ENCODE measurements at places on chromosomes 12 and 14. TPM values are rescaled to one million over a fixed set of nuclear protein-coding genes. Genes with fewer than 3 reads are reported as not detected.

ANO2 gene
- 1.7 TPM for total RNA-seq

ENDOU gene
- 112 TPM for total RNA-seq

KIF5A gene
- 0.19 TPM for total RNA-seq

KRT73 gene
- total RNA-seq: not detected

AQP6 gene
- not detected for total RNA-seq

DPPA3 gene
- not detected for total RNA-seq
